ENCODE measurements at places on chromosomes 16 and 17. TPM values are rescaled to one million over a fixed set of nuclear protein-coding genes. Genes with fewer than 3 reads are reported as not detected.

Gene MMP2
- 136 TPM for total RNA-seq

Gene ORAI3
- 22.4 TPM for total RNA-seq

Gene CHST4
- total RNA-seq, result 0.67 TPM

Gene TEKT1
- total RNA-seq, result not detected

Gene SGCA
- 207 TPM for total RNA-seq

Gene MAF
- total RNA-seq, result 16.7 TPM

Gene KRTAP2-4
- not detected for total RNA-seq

Gene ODAD4
- 0.56 TPM for total RNA-seq

Gene MBTPS1
- 77.5 TPM for total RNA-seq

Gene ATPAF2
- 47.0 TPM for total RNA-seq

Gene SCNN1B
- total RNA-seq, result 0.26 TPM

Gene TPSG1
- total RNA-seq, result not detected

Gene FGF11
- total RNA-seq, result 18.6 TPM

Gene GUCY2D
- not detected for total RNA-seq

Gene KRT32
- total RNA-seq, result not detected

Gene CFAP97D1
- not detected for total RNA-seq

Gene RSPRY1
- total RNA-seq, result 17.0 TPM

Gene ERN1
- total RNA-seq, result 7.0 TPM

Gene HSD11B2
- total RNA-seq, result not detected

Gene CTRB2
- not detected for total RNA-seq

Gene CACNG3
- total RNA-seq, result not detected

Gene NPIPA5
- 3.8 TPM for total RNA-seq

Gene SLX4
- total RNA-seq, result 2.4 TPM

Gene CASKIN1
- total RNA-seq, result 3.5 TPM

Gene CNGB1
- total RNA-seq, result not detected

Gene OR1A1
- total RNA-seq, result not detected

Gene EVPL
- 0.30 TPM for total RNA-seq

Gene ANKS4B
- not detected for total RNA-seq

Gene C16orf54
- total RNA-seq, result 0.90 TPM

Gene DRC7
- not detected for total RNA-seq

Gene DVL2
- total RNA-seq, result 18.1 TPM

Gene MYOCD
- total RNA-seq, result 50.6 TPM

Gene SLFN13
- total RNA-seq, result 1.1 TPM

Gene ZNF205
- 12.4 TPM for total RNA-seq

Gene KRTAP4-9
- total RNA-seq, result not detected
